ENCODE measurements at places on chromosomes 1 and 21. TPM values are rescaled to one million over a fixed set of nuclear protein-coding genes. Genes with fewer than 3 reads are reported as not detected.

BSND gene
- total RNA-seq = not detected

KCNT2 gene
- total RNA-seq = 2.5 TPM

ST6GALNAC3 gene
- total RNA-seq = 0.99 TPM

KIF2C gene
- total RNA-seq = 2.2 TPM

FCRL5 gene
- total RNA-seq = not detected

CELA3B gene
- total RNA-seq = not detected

LHX4 gene
- not detected for total RNA-seq

PDC gene
- total RNA-seq = not detected

RGS7 gene
- total RNA-seq = 1.9 TPM

SMIM11 gene
- 5.1 TPM for total RNA-seq

ZNF593OS gene
- total RNA-seq = not detected

SHE gene
- 0.15 TPM for total RNA-seq

CFAP298 gene
- 18.0 TPM for total RNA-seq

CBR3 gene
- total RNA-seq = 26.3 TPM

SETDB1 gene
- 35.9 TPM for total RNA-seq

RUNX1 gene
- total RNA-seq = 16.0 TPM

SPRR1A gene
- not detected for total RNA-seq

GJA5 gene
- 2.0 TPM for total RNA-seq

F3 gene
- 3.8 TPM for total RNA-seq

RNU1-2 gene
- under 0.01 TPM for total RNA-seq

CYP4A11 gene
- not detected for total RNA-seq

HFM1 gene
- 0.17 TPM for total RNA-seq

YOD1 gene
- 6.0 TPM for total RNA-seq

RAVER2 gene
- 4.6 TPM for total RNA-seq

CYP4B1 gene
- not detected for total RNA-seq

RGS1 gene
- not detected for total RNA-seq

SLC22A15 gene
- 7.6 TPM for total RNA-seq

TSPAN1 gene
- total RNA-seq = not detected

CD48 gene
- not detected for total RNA-seq

ZFP69B gene
- total RNA-seq = 2.2 TPM

AMY1A gene
- not detected for total RNA-seq

AIRE gene
- under 0.01 TPM for total RNA-seq

AMY2A gene
- not detected for total RNA-seq

FAM72B gene
- total RNA-seq = 0.50 TPM

Measured in smooth muscle cell of trachea (primary cell).